ENCODE measurements at places on chromosomes 3 and 15. TPM values are rescaled to one million over a fixed set of nuclear protein-coding genes. Genes with fewer than 3 reads are reported as not detected.

Gene DCLK3
- total RNA-seq, result 0.01 TPM

Gene SLC35G2
- 28.5 TPM for total RNA-seq

Gene FOXL2NB
- total RNA-seq, result 0.89 TPM

Gene GOLGA8J
- 0.06 TPM for total RNA-seq

Gene ANKUB1
- total RNA-seq, result 0.06 TPM

Gene CRABP1
- total RNA-seq, result 2.1 TPM

Measured in A549 treated with CORT108297 at 1 μM for 4 hours (cell line).